ENCODE measurements at places on chromosomes 2 and 18.

DNA sequence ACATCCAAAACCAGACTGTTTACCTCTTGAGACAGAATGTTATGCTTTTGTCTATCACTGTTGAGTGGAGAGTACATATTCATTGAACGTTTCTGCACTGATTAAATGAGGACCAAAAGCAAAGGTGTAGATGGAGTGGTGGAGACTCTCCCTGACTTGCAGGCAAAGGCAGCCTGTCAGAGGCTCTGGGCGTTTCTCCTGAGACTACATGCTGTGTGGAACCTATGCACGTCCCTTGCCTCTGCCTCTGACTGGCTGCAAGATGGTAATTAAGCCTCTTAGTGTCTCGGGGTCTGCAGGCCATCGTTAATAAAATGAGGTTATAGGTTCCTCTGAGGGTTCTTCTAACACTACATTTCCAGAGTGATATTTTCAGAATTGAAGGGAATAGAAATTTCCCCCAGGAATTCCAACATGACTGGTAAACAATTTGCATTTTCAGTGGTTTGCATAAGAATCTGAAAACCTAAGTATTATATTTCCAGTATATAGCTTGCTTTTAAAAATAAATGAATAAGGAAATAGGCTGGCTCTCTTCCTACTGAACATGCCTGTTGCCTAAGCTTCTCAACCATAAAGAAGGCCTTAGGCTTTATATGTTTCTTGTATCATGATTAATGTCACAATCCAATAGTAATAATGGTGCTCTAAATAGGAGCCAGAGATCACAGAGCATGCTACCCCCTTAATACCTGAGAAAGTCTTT, 107.4 kb downstream of the FTCDNL1 start:
- no peak for DNase-seq

GRCh38 chr2:62672601-62673000, 32.9 kb upstream of the EHBP1 start:
- DNase-seq: no peak

DNA sequence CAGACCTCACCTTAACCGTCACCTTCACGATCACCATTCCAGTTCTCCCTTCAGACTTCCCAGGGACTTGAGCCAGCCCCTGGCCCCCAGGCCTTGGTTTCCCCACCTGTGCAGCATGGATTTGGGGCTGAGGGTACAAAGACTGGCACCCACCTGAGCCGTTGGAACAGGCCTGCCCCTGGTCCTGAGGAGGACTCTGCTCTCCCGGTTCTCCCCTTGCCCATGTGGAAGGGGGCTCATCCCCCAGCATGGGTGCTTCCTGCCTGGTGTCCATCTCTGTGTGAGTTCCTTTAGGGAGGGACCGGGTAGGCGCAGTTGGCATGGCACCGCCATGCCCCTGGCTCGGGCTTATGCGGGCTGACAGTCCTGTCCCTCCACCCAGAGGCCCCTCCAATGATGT, 10.9 kb upstream of the GPR35 start:
- DNase-seq: no peak

- no peak for DNase-seq
Observed at GRCh38 chr2:8977758-8978157, 25.7 kb downstream of the MBOAT2 start.

- no peak for DNase-seq
Observed at GRCh38 chr2:221610675-221611074, 38.6 kb upstream of the EPHA4 start.

DNA sequence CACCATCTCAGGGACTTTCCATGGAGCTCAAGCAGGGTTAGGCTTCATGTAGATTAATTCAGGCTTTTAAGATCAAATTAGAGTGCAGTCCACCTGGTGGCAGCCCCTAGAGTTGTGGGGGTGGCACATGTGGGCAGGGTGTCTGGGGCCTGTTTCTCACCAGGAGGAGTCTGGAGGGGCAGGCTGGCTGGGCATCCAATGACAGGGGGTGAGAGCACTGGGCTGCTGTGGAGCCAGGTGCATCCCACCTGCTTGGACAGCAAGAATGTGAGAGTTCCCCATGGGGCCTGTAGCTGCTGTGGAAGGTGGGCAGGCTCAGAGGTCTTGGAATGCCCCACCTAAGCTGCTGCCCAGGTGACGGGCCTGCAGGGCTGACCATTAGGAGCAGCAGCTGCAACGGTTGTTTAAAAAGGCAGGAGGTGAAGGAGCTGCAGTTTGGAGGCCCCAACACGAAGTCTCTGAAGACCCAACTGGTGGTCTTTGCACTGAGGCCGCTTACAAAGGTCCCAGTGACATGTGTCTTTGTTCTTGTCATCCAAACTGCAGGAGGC, 686.3 kb upstream of the HS6ST1 start:
- no peak for DNase-seq

DNA sequence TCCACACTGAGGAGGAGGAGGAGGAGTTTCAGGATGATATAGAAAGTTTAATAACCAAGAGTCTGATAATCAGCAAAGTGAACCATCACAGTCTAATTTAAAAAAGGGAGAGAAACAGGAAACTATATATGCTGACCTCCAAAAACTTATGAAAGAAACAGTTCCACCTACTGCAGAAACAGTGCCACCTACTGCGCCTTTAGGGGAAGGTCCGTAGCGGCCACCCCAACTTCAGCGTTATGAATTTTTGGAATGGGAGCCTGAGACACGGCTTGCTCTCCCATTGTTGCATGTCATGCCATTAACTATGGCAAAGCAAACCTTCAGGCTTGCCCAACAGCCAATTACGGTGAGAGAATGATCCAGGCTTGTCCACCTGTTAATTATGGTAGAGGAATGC, 1719.2 kb upstream of the LRRTM1 start:
- no peak for DNase-seq

- DNase-seq: no peak
Observed at GRCh38 chr2:69637923-69638322, 5.6 kb downstream of the AAK1 start.

- DNase-seq: peak; percentile 50
Observed at GRCh38 chr2:84938194-84938879, 32.6 kb upstream of the KCMF1 start.

DNA sequence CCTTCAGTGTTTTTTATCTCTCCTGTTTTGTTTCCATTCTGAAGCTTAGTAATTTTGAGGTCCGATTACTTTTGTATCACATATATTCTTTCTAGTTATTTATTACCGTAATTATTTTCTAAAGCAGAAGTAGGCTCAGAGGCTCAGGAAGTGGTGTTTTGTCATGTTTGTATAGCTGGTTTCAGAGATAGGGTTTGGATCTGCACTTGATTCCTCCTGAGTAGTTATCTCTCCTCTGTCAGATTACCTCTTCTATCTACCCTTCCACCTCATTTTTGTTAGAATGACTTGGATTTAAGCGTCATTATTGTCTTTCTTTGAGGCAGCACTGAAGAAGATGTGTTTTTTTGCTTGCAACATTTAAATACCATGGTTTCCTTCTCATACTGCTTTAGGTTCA, 95.4 kb downstream of the MTA3 start:
- DNase-seq: no peak
